ENCODE measurements at places on chromosomes 6 and 20. TPM values are rescaled to one million over a fixed set of nuclear protein-coding genes. Genes with fewer than 3 reads are reported as not detected.

- peak; percentile 86 for DNase-seq
- H3K27ac ChIP-seq, result no peak overlapping the region
- no peaks in the 10 kb centered on the region for H3K4me1 ChIP-seq
Measured at GRCh38 chr6:44531442-44532015, 144.0 kb downstream of the CDC5L start.

GRCh38 chr20:19789009-19789408 lies 31.0 kb downstream of the RIN2 start:
- no peak overlapping the region for H3K27ac ChIP-seq
- H3K27me3 ChIP-seq, result no peaks in the 10 kb centered on the region
- H3K4me3 ChIP-seq, result no peak overlapping the region
- peaks cover 32% of the 10 kb centered on the region for H3K4me1 ChIP-seq

DNA sequence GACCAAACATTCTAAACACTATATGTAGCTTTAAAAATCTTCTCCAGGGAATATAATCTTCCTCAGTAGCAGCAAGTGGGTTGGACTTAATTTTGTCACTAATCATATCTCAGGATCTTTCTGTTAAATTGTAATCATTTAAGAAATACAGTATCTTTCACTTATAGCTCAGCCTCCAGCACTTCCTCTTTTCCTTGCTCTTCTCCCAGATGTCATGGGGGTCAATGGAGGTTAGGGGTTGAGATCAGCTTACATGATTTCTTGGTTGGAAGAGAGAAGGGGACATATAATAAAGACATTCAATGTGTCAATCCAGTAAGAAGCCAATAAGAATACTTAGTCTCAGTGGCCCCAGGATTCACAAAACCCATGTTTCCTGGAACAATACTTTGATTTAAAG lies 15.7 kb upstream of the REPS1 start:
- H3K36me3 ChIP-seq, result no peaks in the 10 kb centered on the region
- H3K4me3 ChIP-seq, result no peak overlapping the region
- H3K4me1 ChIP-seq, result no peaks in the 10 kb centered on the region
- no peak for DNase-seq
- H3K27ac ChIP-seq, result no peak overlapping the region
- no peaks in the 10 kb centered on the region for H3K27me3 ChIP-seq

RWDD1 gene
- 76.4 TPM for total RNA-seq

MOG gene
- not detected for total RNA-seq
